ENCODE measurements at places on chromosomes 12 and 14.

DNA sequence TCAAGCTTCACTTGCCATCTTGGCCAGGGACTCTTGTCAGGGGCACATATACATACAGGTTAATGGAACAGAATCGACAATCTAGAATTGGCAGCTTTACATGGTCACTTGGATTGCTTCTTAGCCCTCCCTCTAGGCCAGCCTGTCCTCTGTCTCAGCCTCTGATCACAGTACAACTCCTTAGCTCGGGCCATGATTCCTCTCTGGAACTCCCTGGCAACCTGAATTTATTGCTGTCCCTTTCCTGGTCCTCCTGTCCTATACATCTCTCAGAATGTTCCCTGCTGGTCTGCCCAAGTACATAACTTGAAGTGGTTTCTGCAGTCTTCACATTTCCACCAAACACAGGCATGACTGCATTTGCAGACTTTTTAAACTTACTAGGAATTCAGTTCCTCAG is 79.9 kb upstream of the CCDC175 start:
- DNase-seq = no peak

DNA sequence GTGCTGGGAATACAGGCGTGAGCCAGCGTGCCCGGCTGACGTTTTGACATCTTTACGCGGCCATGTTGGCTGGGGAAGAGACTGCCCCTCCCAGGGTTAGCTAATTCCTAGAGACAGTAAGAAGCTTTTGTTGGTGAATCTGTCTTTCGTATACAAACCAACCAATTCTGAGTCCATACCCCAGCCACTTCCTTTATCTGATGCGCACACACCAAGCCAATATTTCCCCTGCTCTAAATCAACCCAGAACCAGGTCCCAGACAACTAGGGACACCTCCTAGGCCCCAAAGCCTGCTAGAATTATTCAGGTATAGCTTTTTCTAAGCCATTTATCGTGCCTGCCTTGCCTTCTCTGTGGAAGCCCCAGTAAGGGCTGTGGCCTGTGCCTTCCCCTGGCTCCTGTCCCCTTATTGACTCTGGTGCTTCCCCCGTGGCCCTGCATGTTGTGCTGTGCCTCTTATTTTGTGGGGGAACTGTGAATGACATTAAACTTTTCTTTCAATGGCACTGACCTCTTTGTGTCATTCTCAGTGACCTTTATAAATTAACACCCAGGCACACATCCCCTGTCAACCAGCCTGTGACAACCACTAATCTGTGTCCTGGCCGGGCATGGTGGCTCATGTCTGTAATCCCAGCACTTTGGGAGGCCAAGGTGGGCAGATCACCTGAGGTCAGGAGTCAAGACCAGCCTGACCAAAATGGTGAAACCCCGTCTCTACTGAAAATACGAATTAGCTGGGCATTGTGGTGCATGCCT is 10.7 kb upstream of the EVL start:
- no peak for DNase-seq

DNA sequence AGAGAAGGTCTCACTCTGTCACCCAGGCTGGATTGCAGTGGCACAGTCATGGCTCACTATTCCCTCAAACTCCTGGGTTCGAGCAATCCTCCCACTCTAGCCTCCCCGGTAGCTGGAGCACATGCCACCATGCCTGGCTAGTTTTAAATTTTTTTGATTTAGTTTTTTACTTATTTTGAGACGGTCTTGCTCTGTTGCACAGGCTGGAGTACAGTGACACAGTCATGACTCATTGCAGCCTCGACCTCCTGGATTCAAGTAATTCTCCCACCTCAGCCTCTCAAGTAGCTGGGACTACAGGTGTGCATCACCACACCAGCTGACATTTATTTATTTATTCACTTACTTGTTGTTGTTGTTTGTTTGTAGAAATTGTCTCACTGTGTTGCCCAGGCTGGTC is 22.2 kb upstream of the DIP2B start:
- no peak for DNase-seq

- DNase-seq = no peak
Observed at GRCh38 chr14:60710494-60710893, 13.7 kb downstream of the SIX4 start.

GRCh38 chr12:11609045-11609444 is 40.4 kb upstream of the ETV6 start:
- no peak for DNase-seq

DNA sequence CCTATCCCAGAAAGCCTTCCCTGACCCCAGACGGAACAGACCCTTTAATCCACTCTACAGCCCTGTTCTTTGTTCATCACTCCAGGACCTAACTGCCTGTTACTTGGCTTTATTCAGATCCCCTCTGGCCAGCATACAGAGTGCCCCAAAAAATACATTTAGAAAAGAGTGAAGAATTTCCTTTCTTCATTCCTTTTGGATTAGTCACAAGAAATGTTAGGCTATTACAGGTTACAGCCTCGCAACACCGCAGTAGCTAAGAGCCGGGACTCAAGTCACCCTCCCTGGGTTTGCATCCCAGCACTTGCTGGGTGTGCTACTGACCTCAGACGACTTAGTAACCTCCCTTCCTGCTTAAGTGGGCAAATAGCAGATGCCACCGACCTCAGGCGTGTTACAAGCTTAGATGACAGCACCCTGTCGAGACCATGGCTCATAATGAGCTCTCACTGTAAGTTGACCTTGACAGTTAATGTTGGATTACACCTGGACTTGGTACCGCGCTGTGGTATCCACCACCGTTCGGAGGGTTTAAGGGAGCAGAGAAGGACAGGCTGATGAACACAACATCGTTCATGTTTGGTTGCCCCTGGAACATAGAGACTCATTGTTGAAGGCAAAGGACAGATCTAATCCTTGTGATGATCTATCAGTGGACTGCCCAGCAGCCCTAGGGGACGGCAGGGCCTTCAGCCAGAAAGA is 12.9 kb downstream of the GLRX5 start:
- DNase-seq = no peak

GRCh38 chr12:9634969-9635754 is 27.4 kb upstream of the KLRB1 start:
- DNase-seq = no peak

DNA sequence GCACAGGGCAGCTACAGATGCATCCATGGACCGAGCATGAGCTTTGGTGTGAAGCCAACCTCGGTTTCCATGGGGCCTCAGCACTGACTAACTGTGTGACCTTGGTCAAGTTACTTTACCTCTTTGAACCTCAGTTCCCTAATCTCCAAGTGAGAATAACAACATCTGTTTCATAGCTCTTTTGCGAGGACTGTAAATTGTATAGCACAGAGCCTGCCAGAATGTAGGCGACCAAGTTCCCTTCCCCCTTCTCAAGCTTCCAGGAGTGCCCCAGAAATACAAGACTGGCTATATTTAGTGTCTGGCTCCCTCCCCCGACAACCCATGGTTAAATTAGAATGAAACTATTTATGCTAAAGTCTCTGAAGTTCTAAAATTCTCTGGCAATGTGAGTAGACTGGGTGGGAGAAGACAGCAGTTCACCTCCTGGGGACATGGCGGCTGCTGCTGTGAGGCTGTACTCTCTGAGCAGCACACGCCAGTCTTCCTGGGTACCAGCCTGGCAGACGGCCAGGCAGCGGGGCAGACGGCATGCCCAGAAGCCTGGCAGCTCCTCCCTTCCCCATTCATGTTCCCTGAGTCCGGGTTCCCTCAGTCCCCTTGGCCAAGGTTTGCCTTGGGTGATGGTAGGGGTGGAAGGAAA is 22.0 kb upstream of the TMED10 start:
- no peak for DNase-seq

GRCh38 chr14:94036313-94037167 is 10.4 kb downstream of the OTUB2 start:
- DNase-seq = peak; percentile 75

- DNase-seq = no peak
Observed at GRCh38 chr14:89384023-89384422, 33.0 kb downstream of the FOXN3 start.

DNA sequence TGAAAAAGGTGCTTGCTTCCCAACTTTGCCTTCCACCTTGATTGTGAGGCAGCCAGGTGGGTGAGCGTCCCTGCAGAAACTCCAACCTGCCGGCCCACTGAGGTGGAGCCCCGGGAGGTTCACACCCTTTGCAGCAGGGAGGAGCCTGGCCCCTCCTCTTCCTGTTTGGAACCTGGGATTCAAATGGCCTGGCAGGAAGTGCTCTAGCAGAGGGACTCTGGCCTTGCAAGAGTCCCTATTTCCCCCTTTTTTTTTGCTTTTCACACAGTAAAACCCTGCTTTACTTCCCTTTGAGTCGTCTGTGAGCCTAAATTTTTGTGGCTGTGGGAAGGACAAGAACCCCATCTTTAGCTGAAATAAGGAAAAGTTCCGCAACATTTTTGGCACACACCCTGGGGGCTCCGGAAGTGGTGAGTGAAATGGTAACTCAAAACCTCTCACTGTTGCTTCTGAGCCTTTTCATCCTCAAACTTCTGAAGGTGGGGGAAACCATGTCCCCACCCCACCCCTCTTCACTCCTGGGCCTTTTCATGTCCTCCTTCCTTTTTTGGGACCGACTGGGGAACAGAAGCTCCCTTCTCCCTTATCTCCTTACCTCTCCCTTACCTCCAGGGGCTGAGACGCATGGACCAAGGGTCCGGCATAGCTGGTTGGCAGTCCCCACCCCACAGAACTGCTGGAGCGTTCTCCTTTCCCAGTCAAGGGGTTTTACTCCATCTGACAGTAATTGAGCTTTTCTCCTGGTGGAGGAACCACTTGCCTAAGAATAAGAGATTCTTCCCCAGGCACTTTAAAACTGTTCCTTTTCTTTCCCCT is 102.0 kb downstream of the KCNMB4 start:
- no peak for DNase-seq

- DNase-seq = no peak
Observed at GRCh38 chr14:66815687-66816086, 307.7 kb downstream of the GPHN start.

DNA sequence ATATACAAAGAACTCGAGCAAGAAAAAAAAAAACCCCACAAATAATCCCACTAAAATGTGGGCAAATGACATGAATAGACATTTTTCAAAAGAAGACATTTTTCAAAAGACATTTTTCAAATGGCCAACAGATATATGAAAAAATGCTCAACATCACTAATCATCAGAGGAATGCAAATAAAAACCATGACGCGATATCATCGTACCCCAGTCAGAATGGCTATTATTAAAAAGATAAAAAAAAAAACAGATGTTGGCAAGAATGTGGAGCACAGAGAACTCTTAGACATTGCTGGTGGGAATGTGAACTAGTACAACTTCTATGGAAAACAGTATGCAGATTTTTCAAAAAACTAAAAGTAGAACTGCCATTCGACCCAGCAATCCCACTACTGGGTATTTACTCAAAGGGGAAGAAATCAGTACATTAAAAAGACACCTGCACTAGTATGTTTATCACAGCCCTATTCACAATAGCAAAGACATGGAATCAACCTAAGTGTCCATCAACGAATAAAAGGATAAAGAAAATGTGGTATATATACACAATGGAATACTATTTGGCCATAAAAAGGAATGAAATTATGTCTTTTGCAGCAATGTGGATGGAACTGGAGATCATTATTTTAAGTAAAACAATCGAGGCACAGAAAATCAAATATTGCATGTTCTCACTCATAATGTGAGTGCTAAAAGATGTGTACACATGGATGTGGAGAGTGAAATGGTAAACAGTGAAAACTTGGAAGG is 16.3 kb downstream of the ZBTB39 start:
- no peak for DNase-seq

GRCh38 chr12:27012982-27013255 is 1.3 kb downstream of the TM7SF3 start:
- DNase-seq = no peak

DNA sequence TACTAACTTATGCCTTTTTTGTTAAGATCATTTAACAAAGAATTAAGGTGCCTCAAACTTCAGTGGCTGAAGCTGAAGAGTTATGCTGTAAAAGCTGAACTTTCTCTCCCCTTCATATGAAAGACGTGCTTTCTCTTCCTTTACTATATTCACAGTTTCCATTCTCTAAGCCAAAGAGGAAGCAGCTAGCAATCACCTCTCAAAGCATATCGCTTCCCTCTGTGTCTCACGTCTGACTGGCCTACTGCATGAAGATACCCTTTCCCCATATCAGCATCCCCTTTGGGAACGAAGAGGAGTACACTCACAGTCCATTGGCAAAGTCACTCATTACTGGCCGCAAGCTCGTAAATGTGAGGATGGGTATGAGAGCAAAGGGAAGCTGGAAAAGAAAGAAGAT is 34.9 kb downstream of the SLC11A2 start:
- DNase-seq = no peak

- DNase-seq = no peak
Observed at GRCh38 chr14:65548878-65549277, 136.3 kb downstream of the FUT8 start.

- DNase-seq = no peak
Observed at GRCh38 chr12:96687719-96688118, 198.3 kb downstream of the CFAP54 start.

GRCh38 chr14:55897031-55897430 is 221.2 kb upstream of the PELI2 start:
- DNase-seq = no peak

DNA sequence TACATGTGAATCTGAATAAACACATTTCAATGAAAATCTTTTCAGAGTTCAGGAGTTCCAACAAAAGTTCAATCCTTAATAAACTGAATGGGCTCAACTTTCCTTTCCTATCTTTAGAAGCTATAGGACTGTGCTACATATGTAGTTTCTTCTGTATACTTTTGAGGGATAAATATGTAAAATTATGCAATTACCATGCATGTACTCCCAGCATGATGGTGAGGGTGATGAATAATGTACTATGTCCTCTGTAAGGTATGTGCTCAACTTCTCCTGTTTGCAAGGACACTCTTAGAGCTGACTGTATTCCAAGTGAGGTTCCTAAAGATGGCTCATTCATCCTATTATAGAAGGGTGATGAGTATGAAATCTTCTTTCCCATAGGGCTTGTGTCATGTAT is 15.5 kb downstream of the MBIP start:
- DNase-seq = no peak

DNA sequence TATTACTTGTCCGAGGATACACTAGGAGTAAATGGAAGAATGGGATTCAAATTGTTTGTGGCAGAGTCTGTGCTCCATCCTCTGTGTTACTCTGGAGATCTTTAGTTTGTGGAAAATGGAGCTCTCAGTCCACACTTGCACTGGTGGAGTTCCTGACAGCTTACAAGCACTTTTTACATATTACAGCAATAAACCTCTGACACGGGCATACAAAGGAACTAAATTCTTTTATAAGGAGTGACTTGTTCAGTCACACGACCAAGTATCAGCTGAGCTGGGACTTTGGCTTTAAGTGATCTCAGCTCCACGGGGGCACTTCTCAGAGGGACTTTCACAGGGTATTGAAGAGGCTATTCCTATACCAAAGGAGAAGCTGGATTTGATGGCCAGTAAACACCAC is 417.5 kb downstream of the LRIG3 start:
- DNase-seq = no peak

GRCh38 chr14:60735416-60735815 is 855 bp downstream of the MNAT1 start:
- DNase-seq = no peak

DNA sequence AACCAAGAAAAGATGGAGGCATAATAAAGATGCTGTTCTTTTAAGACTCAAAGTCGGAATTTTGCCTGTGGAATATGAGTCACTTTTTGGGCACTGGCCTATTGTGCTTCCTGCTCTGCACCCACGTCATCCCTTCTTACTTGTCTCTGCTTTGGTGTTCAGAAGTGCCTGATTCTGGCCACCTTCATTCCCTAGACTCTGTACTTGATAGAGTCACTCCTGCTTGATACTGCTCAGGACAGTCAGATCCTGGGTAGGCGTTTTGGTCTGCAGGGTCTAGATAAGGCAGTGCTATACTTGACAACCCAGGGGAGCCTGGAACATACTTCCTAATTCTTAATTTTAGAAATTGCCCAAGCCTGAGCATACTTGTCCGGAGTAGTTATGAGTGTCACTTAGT is 1.9 kb downstream of the LRRK2 start:
- no peak for DNase-seq

Measured in stimulated activated naive CD8-positive, alpha-beta T cell treated with anti-CD3 and anti-CD28 coated beads, Interleukin-15, amount 100 ng/mL, for 72 hours (primary cell).